ENCODE measurements at places on chromosomes 16 and 17. TPM values are rescaled to one million over a fixed set of nuclear protein-coding genes. Genes with fewer than 3 reads are reported as not detected.

The LPCAT2 gene
- 10.0 TPM for total RNA-seq

The TBX21 gene
- total RNA-seq, result not detected

The SALL1 gene
- not detected for total RNA-seq

GRCh38 chr16:19639986-19640421 is 78.0 kb downstream of the KNOP1 start:
- peaks cover 10% of the 10 kb centered on the region for H3K4me1 ChIP-seq
- no peaks in the 10 kb centered on the region for H3K27me3 ChIP-seq
- no peaks in the 10 kb centered on the region for H3K36me3 ChIP-seq
- DNase-seq, result no peak
- H3K27ac ChIP-seq, result no peak overlapping the region

DNA sequence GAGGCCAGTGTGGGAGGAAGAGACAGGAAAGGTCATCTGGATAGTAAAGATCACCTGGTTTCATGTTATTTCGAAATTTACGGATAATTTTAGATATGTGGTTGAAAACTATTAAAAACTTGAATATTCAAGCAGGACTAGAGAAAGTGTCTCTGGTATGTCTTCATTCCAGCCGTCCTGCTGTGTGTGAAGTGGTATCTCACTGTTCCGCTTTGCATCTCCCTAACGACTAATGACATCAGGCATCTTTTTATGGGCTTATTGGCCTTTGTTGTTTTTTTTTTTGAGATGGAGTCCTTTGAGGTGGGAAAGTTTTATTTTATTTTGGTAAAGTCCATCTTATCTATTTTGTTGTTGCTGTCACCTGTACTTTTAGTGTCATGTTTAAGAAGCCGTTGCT is 214.4 kb upstream of the CHMP6 start:
- no peak overlapping the region for H3K4me3 ChIP-seq
- peaks cover 5% of the 10 kb centered on the region for H3K4me1 ChIP-seq
- peaks cover 15% of the 10 kb centered on the region for H3K36me3 ChIP-seq
- no peaks in the 10 kb centered on the region for H3K27me3 ChIP-seq

GRCh38 chr16:13238182-13238581 is 336.8 kb downstream of the SHISA9 start:
- H3K4me3 ChIP-seq, result no peak overlapping the region
- no peak overlapping the region for H3K27ac ChIP-seq
- no peaks in the 10 kb centered on the region for H3K36me3 ChIP-seq
- H3K4me1 ChIP-seq, result no peaks in the 10 kb centered on the region

- DNase-seq, result peak; percentile 98
- no peaks in the 10 kb centered on the region for H3K36me3 ChIP-seq
- H3K4me3 ChIP-seq, result no peak overlapping the region
- no peak overlapping the region for H3K27ac ChIP-seq
Observed at GRCh38 chr17:38598536-38598935, 7.2 kb downstream of the SRCIN1 start.

DNA sequence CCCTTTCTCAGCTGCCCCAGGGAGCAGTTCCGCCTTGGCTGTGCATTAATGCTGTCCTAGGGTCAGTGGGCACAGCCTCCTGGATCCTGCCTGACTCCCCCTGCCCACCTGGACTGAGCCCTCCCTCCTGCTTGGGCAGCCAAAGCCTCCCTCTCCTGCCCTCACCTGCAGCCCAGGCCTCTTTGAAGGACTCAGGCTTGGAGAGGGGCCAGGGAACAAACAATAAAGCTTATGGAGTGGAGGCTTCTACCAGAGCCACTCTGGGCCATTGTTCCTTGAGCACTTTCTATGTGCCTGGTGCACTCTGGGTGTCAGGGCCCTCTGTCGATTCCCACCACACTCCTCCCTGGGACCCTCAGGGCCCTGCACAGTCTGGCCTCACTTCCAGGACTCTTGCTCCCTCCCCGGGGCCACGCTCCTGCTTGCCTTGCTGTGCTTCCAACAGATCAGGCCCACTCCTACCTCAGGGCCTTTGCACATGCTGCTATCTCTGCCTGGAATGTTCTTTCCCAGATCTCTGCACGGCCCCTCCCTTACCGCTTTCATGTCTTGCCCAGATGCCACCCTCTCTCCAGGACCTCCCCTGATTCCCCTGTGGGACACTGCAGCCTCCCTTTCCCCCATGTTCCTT is 5.0 kb downstream of the KCNJ12 start:
- H3K4me3 ChIP-seq, result no peak overlapping the region
- peaks cover 41% of the 10 kb centered on the region for H3K27me3 ChIP-seq
- H3K4me1 ChIP-seq, result no peaks in the 10 kb centered on the region
- no peak for DNase-seq
- no peak overlapping the region for H3K27ac ChIP-seq

DNA sequence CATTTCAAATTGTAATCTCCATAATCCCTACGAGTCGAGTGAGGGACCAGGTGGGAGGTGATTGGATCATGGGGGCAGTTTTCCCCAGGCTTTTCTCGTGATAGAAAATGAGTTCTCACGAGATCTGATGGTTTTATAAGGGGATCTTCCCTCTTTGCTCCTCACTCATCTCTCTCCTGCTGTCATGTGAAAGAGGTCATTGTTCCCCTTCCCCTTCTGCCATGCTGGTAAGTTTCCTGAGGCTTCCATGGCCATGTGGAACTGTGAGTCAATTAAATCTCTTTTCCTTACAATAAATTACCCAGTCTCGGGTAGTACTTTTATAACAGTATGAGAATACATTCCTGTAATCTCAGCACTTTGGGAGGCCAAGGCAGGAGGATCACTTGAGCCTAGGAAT is 76.7 kb upstream of the MARCHF10 start:
- H3K4me3 ChIP-seq, result no peak overlapping the region
- no peak overlapping the region for H3K27ac ChIP-seq

- H3K36me3 ChIP-seq, result peaks cover 4% of the 10 kb centered on the region
- no peak overlapping the region for H3K4me3 ChIP-seq
- H3K27ac ChIP-seq, result no peak overlapping the region
- no peak for DNase-seq
- peaks cover 28% of the 10 kb centered on the region for H3K4me1 ChIP-seq
Observed at GRCh38 chr16:84357191-84357651, 11.1 kb upstream of the ATP2C2 start.

DNA sequence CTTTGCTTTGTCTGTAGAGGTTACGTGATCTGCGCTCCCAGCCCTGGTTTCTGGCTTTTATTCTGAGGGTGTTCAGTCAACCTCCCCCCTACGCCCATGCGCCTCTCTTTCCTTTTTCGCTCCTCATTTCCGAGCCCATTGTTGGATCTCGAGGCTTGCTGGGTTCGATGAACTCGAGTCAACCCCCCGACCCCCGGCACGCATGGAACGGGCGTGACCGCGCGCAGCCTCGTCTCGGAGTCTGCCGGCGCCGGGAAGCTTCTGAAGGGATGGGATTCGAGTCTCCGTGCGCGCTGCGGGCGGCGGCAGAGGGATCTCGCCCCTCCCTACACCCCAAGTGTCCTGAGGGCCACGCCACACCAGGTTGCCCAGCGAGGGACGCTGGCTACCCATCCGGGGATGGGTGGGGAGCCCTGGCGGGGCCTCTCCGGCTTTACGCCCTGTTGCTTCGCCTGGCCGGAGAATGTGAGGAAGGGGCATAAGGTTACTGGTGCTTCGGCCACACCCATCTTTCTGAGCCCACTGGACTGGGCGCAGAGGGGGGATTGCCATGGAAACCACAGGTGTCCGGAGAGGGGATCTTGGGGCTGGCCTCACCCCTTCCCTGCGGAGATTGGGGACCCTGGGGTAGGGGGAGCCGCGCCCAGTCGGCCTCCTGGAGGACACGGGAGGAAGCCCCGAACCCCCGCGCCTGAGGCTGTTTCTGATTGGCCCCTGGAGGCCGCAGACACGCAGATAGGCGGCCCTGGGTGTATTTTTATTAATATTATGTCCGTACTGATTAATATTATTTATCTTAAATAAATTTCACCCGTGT is 1.8 kb downstream of the MAPT start:
- peaks cover 25% of the 10 kb centered on the region for H3K36me3 ChIP-seq
- H3K27me3 ChIP-seq, result peaks cover 77% of the 10 kb centered on the region
- no peak overlapping the region for H3K27ac ChIP-seq
- DNase-seq, result no peak
- H3K4me3 ChIP-seq, result peak overlapping the region; percentile 87

DNA sequence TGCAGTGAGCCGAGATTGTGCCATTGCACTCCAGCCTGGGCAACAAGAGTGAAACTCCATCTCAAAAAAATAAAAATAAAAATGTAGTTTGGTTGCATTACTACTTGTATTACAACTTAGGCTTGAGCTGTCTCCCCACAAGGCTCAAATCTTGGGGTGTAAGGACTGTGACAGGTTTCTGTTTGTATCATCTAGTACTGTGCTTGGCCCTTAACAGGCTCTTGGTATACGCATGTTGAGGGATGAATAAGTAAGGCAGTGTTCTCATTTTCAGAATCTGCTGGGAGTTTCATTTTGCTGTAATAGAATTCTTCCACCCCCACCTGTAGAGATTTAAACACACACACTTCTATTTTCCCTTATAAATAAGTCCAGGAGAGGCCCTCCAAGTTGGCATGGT is 289.4 kb upstream of the EEF2KMT start:
- no peak overlapping the region for H3K4me3 ChIP-seq
- H3K36me3 ChIP-seq, result no peaks in the 10 kb centered on the region
- no peak overlapping the region for H3K27ac ChIP-seq

- H3K27ac ChIP-seq, result no peak overlapping the region
- H3K4me3 ChIP-seq, result no peak overlapping the region
- DNase-seq, result no peak
- peaks cover 8% of the 10 kb centered on the region for H3K4me1 ChIP-seq
- no peaks in the 10 kb centered on the region for H3K36me3 ChIP-seq
Observed at GRCh38 chr17:35390156-35390555, 16.7 kb upstream of the SLFN11 start.

DNA sequence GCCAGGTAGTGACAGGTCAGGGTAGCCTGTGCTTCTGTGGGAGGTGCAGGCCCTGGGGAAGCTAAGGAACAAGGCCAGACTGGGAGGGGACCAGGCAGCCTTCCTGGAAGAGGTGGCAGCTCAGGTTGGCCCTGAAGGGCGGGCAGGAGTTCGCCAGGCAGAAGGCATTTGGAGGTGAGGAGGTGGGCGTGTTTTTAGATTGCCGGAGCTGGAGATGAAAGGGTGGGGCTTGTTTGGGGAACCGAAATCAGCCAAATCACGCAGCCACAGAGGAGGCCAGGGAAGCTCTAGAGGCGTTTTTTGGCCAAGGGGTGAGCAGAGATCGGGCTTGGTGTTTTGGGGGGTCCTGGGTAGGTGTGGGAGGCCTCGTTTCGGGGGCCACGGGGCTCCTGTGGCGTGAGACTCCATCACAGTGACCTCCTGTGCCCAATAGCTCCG is 7.6 kb downstream of the ADCY7 start:
- peaks cover 6% of the 10 kb centered on the region for H3K36me3 ChIP-seq
- peaks cover 18% of the 10 kb centered on the region for H3K4me1 ChIP-seq
- no peak for DNase-seq
- H3K27me3 ChIP-seq, result no peaks in the 10 kb centered on the region
- no peak overlapping the region for H3K27ac ChIP-seq
